ENCODE measurements at places on chromosomes 6 and 20.
A peak's percentile ranks its signal among the peaks of the same experiment; 100 is the strongest.

DNA sequence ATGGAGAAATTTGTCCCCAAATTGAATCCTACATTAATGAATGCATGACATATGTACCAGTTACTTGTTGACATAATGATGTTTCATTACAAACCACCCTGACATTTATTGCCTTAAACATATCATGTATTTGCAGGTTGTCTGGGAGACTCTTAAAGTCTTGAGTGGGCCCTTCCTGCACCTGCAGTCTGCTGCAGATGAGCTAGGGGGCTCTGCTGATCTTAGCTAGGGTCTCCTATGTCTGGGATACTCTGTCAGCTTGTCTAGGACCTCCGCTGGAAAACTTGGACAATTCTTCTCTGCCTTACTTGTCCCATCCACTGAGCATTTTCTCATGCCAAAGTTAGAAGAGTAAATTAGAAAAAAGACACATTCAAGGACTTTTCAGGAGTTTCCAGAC, 581.6 kb downstream of the HAO1 start:
- no peak for DNase-seq

DNA sequence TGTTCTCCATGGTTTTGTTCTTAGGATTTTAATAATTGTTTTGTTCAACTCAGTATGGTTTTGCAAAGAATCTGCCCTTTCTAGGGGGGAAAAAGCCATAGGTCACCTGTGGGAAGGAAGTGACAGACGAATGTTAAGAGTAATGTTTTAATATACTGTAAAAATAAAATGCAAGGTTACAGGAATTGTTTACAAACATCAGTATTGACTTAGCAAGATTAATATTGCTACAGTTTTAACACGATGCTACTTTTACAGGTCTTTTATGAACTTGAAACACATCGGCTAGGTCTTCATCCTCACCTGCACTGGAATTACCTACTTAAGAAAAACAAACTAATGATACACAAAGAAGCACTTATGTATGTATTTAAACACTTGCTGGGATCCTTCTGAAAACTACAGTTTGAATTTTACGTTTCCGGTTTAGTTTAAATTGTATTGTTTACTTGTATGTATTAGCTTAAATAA, 1.7 kb upstream of the NKX2-4 start:
- DNase-seq, result no peak

DNA sequence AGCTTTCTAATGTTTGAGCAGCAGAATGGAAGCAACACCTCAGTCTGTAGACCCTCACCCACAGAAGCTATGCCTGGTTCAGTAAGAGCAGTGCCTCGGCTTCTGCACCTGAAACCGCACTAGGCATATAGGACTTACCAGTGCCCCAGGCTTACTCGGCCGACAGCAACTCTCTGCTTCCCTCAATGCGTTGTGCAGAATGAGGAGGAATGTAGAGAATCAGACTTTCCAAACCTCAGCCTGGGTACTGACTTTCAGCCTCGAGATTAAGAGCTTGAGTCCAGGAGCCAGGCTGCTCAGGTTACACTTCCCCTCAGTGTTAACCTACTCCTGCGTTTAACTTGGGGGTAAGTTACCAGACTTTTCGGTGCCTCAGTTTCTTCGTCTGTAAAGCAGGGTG, 8.6 kb downstream of the EYA2 start:
- no peak for DNase-seq

- DNase-seq, result no peak
Observed at GRCh38 chr6:41406728-41407489, 71.5 kb downstream of the NCR2 start.

DNA sequence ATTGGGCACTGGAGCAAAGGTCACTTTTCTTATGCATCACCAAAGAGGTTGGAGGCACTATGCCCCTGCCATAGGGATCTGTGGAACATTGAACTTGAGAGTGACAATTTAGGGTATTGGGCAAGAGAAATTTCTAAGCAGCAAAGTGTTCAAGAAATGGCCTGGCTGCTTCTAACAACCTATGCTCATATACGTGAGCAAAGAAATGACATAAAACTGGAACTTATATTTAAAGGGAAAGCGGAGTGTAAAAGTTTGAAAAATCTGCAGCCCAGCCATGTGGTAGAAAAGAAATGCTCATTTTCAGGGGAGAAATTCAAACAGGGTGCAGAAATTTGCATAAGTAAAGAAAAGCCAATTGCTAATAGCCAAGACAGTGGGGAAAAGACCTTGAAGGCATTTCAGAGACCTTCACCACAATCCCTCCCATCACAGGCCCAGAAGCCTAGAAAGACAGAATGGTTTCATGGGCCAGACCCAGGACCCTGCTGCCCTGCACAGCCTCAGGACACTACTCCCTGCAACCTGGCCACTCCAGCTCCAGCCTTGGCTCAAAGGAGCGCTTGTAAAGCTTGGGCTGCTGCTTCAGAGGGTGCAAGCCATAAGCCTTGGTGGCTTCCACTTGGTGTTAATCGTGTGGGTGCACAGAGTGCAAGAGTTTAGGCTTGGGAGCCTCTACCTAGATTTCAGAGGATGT, 24.4 kb downstream of the NCR2 start:
- no peak for DNase-seq

DNA sequence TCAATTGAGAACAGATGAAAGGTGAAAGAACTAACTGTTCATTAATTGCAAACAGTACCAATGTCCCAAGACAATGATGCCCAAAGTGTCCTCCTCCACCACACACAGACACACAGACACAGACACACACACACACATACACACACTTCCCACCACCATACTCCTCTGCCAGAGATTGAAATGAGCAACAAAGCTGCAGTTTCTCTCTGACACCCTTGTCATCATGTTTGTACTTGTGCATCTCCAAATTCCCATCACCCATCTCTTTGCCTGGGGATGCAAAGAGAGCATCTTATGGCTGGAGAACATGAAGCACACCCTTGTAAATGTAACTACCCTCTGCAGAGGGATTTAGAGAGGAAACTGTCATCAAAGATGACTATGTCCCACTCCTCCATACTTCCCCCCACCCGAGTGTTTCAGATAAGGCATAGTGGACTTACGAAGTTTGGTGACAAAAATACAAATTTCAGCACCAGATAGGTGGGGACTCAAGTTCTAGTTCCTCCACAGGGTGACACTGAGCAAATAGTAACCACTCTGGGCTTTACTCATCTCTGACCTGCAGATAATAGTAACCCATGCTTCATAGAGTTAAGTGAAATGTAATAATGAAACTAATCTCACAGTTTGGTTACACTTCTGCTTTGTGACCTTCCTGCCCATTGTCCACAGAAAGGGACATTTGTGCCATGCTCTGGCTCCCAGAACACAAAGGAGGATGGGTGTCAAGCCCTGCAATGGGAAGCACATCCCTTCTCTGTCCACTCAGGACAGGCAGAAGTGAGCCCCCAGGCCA, 8.7 kb downstream of the MAFB start:
- DNase-seq, result no peak

GRCh38 chr6:142380626-142381025, 78.8 kb downstream of the ADGRG6 start:
- peak; percentile 10 for DNase-seq

- DNase-seq, result no peak
Observed at GRCh38 chr6:47160702-47161101, 118.6 kb upstream of the ADGRF1 start.

GRCh38 chr6:155959898-155960495, 504.4 kb upstream of the NOX3 start:
- no peak for DNase-seq

DNA sequence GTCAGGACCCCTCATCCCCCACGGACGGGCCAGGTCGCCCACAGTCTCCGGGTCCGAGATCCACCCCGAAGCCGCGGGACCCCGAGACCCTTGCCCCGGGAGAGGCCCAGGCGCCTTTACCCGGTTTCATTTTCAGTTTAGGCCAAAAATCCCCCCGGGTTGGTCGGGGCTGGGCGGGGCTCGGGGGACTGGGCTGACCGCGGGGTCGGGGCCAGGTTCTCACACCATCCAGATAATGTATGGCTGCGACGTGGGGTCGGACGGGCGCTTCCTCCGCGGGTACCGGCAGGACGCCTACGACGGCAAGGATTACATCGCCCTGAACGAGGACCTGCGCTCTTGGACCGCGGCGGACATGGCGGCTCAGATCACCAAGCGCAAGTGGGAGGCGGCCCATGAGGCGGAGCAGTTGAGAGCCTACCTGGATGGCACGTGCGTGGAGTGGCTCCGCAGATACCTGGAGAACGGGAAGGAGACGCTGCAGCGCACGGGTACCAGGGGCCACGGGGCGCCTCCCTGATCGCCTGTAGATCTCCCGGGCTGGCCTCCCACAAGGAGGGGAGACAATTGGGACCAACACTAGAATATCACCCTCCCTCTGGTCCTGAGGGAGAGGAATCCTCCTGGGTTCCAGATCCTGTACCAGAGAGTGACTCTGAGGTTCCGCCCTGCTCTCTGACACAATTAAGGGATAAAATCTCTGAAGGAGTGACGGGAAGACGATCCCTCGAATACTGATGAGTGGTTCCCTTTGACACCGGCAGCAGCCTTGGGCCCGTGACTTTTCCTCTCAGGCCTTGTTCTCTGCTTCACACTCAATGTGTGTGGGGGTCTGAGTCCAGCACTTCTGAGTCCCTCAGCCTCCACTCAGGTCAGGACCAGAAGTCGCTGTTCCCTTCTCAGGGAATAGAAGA, 978 bp downstream of the HLA-A start:
- peak; percentile 23 for DNase-seq

GRCh38 chr6:91031581-91031980, 444.7 kb upstream of the MAP3K7 start:
- no peak for DNase-seq

DNA sequence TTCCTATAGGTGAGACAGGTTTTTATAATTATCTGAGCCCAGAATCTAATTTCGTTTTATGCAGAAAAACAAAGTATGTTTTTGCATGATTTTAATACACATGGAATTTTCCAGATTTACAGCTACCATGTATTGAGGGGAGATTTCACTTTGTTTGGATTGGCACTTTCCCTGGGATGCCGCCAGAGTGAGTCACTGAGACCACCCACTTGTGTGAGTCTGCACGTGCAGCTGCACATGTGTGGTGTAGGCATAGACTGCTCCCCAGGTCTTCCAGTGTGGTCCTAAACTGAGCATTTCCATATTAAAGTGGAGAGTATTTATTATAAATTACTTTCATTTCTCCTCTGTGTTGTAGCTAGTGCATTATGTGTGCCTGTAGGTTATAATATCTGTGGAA, 186.8 kb downstream of the UBE3D start:
- no peak for DNase-seq
